NCI-H82 (cell line): ENCODE measurements at places on chromosomes 3 and 15.

DNA sequence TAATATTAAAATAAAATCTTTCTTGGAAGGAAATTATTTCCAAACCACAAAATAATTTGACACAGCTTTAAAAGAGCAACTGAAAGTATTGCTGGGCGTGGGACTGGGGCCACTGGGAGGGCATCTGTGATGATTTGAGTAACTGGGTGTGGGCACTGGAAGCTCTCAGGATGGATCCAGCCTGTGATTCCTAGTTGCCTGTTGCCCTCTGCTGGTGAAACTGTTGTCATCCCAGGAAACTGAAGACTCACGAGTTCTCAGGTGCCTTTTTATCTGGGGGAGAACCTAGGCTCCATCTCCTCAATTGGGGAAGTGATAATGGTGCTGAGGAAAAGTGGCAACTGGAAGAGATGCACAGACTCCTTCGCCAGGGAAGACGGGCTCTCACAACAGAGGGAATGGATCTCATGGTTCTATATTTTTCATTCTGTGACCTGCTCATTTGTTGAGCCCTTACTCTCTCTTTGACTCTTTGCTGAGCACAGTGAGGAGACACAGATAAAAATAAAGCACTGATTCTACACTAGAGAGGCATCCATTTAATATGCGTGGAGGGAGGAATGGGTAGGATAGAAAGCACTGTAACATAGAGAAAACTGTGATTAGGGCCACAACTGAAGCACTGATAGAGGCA is 61.6 kb downstream of the TPRG1 start:
- peak; percentile 86 for DNase-seq

- no peak for DNase-seq
Measured at GRCh38 chr15:100394736-100395440, 53.1 kb upstream of the ADAMTS17 start.

DNA sequence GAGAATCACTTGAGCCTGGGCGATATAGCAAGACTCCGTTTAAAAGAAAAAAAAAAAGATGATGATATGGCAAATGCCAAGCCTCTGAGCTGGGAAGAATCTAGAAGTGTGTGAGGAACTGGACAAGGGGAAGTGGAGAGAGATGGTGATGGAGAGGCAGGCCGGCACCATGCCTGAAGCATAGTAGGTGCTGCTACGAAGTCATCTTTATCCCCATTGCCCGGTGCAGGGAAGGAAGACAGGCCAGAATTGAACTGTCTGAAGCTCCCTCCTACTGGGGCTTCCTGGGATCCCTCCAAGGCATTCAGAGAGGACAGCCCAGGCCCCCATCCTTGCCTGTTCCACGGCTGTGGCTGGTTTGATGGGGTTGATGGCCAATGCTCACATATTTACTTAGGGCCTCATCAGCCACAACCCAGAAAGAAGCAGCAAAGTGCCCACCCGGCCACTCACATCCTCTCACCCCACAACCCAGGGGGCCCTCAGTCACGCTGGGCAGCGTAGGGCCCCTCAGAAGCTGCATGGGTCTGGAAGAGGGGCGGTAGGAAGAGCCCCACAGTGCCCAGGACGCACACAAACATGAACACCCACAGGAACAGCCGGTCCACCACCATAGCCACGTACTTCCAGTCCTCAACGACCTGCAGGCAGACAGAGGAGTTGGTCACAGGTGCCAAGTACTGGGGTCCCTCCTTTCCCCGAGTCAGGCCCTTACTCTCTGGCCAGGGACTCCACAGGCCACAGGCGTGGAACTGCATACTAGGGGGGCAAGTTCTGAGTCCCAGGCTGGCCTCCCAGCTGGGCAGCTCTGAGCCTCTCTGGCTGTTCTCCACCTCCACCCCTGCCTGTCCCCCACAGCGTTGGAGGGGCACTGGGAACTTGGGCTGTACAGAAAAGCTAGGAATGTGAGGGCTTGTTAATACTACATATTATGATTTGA is 4.1 kb upstream of the CHRNA3 start:
- no peak for DNase-seq

GRCh38 chr3:17775073-17775472 is 32.6 kb upstream of the TBC1D5 start:
- DNase-seq: no peak

DNA sequence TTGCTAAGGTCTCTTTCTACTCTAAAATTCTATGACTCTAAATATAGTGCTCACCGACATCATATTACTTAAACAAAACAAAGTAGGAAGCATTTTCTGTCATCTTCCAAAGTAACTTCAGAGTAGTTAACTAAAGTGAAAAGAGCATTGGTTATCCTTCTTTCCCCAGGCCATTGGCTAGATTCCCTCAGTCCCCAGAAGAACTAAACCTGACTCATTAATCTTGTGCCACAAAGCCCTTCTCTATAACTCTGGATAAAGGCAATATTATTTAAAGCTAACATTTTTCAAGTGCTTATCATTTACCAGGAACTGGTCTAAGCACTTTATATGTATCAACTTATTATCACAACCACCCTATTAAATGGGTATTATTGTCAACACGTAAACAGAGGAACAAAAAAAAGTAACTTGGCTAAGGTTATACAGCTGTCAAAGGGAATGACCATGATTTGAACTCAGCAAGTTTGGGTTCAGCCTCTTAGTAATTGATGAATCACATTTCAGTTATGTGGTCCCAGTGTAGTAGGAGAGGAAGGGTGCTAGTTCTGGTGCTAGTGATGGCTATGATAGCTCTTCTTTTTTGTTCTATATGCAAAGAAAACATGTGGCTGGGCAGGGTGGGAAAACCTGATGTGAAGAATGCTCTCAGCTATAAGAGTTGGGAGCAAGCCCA is 304.9 kb downstream of the FGF12 start:
- DNase-seq: no peak

DNA sequence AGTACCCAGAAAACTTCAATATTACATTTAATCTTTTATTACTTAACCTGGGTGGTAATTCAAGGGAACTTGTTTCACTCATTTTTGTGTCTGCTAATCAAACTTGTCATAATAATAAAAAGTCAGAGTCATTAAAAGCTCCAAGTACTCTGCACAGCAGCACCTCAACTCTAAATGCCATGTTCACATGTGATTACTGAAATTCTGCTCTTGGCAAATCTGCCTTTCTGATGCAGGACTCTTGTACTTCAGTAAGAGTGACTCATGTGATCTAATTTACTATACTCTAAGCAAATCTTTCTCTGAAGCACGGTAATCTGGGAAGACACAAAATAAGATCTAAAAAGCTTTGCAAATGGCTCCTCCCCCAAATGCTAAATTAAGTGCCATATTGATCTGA is 6.4 kb downstream of the ROBO1 start:
- DNase-seq: peak; percentile 36

- DNase-seq: no peak
Measured at GRCh38 chr3:52396907-52397591, 47.9 kb downstream of the SEMA3G start.

- no peak for DNase-seq
Measured at GRCh38 chr3:17580901-17581300, 161.5 kb downstream of the TBC1D5 start.

DNA sequence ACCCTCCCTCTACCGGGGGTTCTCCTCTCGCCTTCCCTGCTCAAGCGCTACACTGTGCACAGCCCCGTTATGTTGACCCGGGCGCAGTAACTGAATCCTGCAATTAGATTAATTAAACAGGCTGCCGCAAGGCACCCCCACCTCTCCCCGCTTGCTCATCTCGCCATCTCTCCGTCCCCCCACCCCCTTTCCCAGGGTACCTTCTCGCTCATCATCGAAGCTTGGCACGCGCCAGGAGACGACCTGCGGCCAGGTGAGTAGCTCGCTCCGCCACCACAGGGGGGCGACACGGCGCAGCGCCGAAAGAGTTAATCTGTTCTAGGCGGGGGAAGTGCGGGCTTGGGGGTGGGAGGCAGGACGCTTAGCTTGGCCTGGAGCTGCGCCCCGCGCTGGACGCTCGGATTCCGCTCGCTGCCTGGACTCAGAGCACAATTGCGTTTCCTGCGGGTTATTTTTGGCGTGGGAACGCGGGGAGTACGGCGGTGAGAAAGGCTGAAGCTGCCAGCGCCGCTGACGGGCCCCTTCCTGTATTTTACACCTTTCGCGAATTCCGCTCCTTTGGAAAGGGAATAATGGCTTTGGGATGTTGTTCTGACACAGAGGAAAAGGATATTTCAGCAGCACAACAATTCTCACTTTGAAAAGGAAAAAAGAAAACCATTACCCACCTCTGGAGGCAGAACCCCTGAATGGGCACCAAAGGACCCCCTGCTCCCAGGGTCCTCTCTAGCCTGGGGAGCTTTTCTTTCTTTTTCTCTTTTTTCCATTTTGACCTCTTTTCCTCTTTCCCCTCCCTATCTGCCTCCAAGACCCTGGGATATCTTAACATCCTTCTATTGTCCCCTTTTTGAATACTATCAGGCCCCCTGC is 1.5 kb downstream of the DLL4 start:
- peak; percentile 77 for DNase-seq

GRCh38 chr15:56816781-56817180 is 83.5 kb upstream of the ZNF280D start:
- no peak for DNase-seq

DNA sequence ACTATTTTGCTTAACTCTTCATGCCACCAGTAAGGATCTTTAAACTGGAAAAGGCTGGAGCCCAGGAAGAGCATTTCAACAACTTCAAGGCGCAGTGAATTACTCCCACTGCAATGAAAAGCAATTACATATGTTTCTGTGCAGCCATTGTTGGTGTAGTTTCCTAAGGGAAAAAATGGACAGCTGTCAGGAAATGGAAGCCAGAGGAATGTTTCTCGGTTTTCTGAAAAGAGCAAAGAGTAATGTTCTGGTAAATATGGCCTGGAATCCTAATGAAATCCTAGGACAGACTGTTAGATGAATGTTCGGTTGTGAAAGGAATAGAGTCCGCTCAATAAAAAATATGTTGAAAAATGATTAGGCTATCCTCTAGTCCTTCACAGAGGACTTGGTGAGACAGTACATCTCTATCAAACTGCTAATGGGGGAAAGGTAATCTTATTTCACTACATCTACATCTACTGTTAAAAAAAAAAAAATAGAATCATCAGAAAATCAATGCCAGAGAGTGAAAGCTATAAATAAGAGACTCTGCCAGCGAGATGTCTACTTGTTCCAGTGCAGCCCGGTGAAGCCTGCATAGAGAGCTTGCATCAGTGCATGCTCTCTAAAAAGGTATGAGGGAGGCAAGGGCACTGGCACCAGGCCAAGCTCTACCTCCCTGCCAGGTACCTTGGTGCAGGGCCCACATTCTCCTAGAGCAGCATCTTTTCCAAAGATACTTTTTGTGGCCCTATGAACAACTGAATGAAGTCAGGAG is 68.2 kb upstream of the TJP1 start:
- DNase-seq: no peak

DNA sequence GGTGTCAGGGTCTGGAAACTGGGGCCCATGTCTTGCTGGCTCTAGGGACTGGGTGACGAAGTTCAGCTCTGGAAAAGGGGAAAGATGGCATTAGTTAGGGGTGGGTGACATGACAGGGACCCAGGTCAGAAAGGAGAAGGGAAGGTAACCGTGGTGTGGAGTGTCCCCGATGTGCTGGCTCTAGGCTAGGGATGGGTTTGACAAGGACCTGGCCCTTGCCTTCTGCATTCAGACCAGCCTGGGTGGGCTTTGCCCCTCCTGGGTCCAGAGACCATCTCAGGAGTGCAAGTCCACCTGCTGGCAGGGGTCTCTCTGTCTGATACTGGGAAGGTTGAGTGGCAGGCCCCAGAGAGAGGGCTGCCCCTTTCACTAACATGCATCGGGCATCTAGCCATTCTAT is 28.7 kb upstream of the ATP2B2 start:
- no peak for DNase-seq

DNA sequence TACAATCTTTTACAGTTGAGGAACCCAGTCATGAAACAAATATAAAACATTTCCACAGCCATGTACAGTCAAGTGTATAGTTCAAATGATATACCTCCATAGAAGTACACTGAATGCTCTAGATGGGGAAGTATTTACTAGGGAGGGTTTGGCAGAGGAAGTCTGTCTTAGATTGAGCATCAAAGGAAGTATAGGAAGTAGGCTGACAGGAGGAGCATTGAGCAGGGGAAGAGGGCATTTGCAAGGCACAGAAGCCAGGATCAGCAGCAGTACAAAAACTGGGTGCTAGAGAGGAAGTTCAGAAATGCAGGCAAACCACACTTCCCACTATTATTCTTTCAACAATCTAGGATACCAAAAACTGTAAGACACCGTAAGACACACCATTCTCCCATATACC is 122.6 kb downstream of the ANO10 start:
- no peak for DNase-seq

GRCh38 chr15:25545017-25545416 is 106.2 kb upstream of the UBE3A start:
- DNase-seq: peak; percentile 11

DNA sequence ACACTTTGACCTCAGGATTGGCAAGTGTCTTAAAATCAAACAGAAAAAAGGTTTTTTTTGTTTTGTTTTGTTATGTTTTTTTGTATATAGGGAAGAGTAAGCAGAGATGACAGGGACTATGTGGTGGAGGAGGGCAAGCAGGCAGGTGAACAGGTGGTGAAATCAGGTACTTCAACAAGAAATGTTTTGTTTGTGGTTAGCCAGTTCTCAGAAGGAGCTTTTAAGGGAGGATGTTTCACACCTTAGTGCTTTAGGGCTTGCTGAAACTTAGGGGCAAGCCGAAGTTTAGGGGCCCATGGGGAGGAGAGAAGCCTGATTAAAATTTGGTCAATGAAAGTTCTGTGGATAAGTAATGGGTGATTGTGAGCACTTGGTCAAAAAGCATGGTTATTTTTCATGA is 370.7 kb upstream of the SLCO3A1 start:
- no peak for DNase-seq

- no peak for DNase-seq
Measured at GRCh38 chr3:128077202-128077624, 25.0 kb downstream of the SEC61A1 start.

GRCh38 chr3:1616744-1617143 is 481.9 kb upstream of the CNTN4 start:
- DNase-seq: peak; percentile 31

DNA sequence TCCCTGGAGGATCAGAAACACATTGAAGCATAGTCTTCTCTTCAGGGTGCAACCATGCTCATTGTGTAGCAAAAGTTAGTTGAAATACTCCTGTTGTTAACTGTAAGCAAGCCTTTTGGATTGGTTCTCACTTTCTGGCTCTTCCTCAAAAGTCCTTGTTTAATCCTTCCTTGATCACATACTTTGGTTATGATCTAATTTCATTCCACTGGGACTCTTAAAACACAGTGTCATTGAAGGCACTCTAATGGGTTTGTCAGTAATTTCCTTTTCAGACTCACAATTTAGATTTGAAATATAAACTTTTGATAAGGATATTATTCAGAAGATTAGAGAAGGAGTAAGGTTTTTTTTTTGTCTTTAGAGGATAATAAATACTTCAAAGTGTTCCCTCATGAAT is 451.7 kb upstream of the SGO1 start:
- no peak for DNase-seq

DNA sequence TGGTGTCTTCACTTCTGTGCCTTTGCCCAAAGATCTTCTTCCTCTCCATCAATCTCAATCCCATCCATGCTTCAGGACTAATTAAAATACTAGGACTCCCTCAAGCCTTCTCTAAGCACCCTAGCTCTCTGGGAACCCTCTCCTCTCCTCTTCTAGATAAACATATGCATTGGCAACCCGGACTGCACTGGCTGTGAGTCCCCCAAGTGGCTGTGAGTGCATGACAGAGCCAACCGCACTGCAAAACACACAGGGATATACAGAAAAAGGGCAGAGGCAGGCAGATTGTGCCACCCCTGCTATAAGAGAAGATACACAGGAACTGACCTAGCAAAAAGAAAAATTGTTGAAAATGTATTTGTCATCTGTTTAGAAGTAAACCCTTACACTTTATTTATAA is 457.1 kb downstream of the MFSD1 start:
- peak; percentile 39 for DNase-seq

GRCh38 chr15:27582726-27583410 is 516.2 kb downstream of the OCA2 start:
- DNase-seq: no peak
